ENCODE measurements at places on chromosomes 4 and X.

DNA sequence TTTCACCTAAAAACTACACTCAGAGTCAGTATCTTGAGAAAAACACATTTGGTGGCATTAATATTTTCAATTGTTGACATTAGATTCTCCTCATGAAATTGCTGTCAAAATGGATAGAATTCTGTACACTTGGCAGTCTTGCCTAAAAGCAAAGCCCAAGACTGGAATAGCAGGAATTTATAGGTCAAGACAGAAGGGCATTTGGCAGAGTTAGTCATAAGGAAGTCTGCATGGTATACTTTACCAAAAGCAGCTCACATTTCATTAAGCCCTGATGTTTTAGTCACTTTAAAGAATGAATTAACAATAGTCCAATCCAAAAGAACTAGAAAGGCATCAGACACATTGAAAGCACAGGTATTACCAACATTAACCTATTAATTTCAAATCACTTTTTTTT lies 7.1 kb downstream of the CCDC160 start:
- DNase-seq = no peak

DNA sequence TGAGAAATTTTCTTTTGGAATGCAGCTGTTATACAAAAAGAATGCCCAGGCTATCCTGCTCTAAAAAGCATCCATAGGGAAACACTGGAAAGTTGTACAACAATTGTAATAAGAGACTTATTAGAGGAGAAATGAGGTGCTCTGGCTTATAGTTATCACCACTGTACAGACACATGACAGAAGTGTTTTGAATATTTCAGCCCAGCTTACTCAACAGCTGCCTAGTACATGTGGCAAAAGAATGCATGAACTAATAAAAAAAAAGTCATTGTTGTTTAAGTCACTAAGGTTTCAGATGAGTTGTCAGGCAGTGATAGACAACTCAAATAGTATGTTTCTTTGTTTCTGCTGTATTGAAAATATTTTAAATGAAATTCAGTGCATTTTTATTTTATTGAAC lies 307.7 kb downstream of the GPM6A start:
- no peak for DNase-seq

- no peak for DNase-seq
Observed at GRCh38 chr4:102878901-102879300, 10.1 kb downstream of the CISD2 start.

GRCh38 chr4:22003878-22004277 lies 55.3 kb upstream of the KCNIP4 start:
- no peak for DNase-seq

- DNase-seq = no peak
Observed at GRCh38 chr4:80286451-80286850, 20.0 kb downstream of the FGF5 start.

DNA sequence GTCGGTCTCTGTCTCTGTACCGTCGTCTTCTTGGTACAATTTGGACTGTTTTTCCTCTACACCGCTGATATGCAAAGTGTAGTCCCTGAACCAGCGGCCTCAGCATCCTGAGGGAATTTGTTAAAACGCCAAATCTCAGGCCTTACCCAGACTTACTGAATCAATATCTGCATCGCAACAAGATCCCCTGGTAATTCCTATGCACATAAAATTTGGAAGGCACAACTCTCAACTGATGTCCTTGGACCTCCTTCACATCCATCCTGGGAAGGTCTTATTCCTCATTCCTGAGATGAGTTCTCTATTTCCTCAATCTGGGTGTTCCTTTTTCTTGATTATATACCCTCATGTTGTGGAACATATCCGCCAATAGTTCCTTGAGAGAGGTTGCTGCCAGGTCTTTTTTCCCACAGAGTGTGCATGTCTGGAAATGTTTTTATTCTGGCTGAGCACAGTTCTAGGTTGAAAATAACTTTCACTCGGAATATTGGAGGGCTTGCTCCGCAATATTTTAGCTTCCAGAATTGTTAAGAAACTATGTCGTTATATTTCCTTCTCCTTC lies 738 bp upstream of the HPF1 start:
- DNase-seq = no peak

GRCh38 chr4:166277401-166277800 lies 404.4 kb downstream of the TLL1 start:
- DNase-seq = no peak

DNA sequence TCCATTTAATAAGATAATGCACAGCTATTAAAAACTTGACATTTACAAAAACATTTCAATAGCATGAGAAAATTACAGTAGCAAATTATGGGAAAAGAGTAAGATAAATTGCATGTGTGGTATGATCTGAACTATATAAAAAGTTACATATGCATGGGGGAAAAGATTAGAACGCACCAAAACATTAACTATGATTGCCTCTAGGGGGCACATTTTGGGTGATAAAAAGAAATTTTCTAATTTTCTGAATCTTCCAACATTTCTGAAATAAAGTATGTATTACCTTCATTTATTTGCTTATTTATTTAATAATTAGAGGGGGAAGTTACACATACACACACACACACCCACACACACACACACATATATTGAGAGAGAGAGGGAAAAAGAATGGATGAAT lies 19.6 kb upstream of the KDM5C start:
- DNase-seq = no peak

- DNase-seq = no peak
Observed at GRCh38 chr4:15965325-15965724, 2.4 kb upstream of the FGFBP2 start.

- DNase-seq = no peak
Observed at GRCh38 chrX:153433781-153434285, 12.0 kb downstream of the TREX2 start.

GRCh38 chr4:1274871-1275270 lies 14.8 kb upstream of the MAEA start:
- DNase-seq = no peak

GRCh38 chrX:413322-414201 lies 26.9 kb upstream of the PPP2R3B start:
- DNase-seq = no peak

- no peak for DNase-seq
Observed at GRCh38 chr4:140103676-140104075, 50.3 kb downstream of the MAML3 start.

GRCh38 chr4:188971125-188971524 lies 831.9 kb downstream of the TRIML1 start:
- DNase-seq = no peak

- no peak for DNase-seq
Observed at GRCh38 chr4:158410272-158410671, 111.4 kb upstream of the RXFP1 start.

DNA sequence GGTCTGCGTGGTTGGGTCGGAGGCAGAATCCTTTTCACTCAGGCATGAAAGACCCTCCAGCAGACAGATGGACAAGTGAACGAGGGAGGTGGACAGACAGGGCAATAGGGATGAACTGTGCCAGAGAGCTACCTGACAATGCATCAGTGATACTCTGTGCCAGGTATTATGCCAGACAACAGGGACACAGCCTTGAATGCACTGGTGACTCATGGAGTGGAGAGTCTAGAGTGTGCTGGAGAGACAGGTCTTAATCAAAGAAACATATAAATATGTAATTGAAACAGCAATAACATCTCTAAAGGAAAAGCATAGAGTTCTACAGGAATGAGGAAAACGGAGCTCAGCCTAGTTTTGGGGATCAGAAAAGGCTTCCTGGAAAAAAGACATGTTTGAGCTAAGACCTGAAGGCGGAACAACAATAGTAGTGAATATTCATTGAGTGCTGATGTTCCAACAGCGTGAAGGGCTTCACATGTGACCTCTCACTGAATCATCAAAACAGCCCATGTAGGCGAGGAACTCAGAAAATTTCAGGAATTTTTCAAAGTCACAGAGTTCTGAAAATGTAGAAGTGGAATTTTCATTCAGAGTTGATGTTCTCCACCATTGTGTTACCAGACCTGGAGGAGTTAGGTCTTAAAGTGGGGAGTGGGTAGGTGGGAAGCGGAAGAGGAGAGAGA lies 20.0 kb upstream of the FGFBP2 start:
- DNase-seq = no peak

- DNase-seq = no peak
Observed at GRCh38 chrX:10859353-10859752, 239.0 kb upstream of the MID1 start.

GRCh38 chr4:106530821-106531220 lies 162.2 kb upstream of the GIMD1 start:
- DNase-seq = no peak

- no peak for DNase-seq
Observed at GRCh38 chr4:36446275-36446674, 164.9 kb downstream of the DTHD1 start.

DNA sequence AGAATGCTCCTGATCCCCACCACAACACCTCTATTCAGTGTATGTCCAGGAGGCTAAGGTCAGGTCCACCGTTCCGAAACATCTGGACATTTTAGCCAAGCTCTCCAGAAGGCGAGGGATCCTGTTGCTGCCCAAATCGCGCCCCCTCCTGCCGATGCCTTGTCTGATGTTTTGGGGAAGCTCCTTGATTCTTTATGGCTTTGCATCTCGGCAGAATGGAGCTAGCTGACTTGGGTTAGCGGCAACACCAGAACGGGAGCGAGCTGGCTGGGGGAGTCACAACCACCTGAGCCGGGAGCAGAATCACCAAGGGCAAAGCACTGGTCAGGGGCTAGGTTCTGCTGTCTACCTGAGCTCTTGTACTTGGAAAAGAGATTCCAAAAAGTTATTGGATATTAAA lies 6.6 kb upstream of the POU3F4 start:
- DNase-seq = no peak

- DNase-seq = no peak
Observed at GRCh38 chrX:46575586-46575985, 2.0 kb downstream of the CHST7 start.

GRCh38 chr4:182251116-182251515 lies 7.9 kb downstream of the TENM3 start:
- no peak for DNase-seq

- no peak for DNase-seq
Observed at GRCh38 chrX:27767387-27767786, 40.4 kb upstream of the MAGEB10 start.

GRCh38 chrX:103107836-103108235 lies 14.9 kb upstream of the NXF3 start:
- no peak for DNase-seq

DNA sequence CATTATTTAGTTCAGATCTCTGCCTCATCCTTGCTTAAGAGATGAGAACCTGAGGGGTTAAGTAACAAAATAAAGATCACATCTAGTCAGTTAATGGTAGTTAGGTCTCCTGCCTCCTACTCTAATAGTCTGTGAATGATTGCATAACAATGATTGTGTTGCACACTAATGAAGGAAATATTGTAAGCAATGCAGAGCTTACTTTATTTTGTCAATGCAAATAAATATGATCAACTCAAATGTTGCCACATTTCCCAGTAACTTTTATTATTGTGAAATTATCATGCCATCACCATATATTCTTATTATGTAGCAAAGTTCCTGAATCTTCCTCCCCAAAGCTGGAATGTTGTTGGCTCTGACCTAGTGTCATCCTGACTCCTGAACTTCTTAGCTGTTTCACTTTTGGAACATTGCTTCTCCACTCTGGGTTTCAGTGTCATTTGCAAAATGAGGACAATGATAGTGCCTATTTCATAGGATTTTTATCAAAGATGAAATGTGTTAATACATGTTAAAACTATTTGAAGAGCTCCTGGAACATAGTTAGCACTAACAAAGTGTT lies 17.0 kb upstream of the GABRA4 start:
- DNase-seq = no peak

DNA sequence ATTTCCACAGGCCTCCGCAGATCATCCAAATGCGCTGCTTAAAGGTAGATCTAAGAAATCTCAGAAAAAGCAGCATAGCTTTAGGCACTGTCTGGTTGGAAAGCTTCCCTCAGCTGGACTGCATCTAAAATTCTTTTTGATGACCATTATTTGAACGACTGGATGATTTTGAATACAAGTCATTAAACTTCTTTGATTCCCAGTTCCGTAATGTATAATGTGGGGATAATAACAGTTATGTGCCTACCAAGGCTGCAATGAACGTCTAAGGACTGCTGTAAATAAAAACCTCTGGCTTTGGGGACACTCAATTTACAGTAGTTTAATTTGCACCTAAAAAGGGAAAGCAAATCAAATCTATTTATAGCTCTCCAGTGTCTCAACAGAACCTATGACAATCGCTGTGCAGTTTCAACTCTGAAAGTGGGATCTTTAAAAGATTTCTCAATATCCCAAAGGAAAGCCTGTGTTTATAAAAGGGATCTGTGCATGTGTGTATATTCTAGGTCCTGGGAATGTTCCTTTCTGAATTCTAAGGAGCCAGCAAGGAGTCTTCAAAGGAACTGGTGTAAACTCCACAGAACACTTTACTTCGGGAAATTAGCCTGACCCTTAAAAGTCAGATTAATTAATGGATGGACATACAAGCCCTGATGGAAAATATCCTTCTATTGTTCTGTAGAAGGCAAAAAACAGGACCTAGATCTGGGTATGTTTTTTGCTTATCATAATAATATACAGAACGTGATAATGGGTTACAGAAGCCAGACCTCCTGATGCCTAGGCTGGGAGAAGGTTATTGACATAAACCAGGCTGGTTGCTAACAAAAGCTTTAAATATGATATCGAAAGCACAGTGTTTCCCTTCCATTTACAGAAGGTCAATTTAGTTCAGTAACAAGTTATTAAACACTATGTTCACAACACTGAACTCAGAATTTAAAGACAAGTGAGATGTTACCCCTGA lies 53.4 kb downstream of the AFAP1 start:
- DNase-seq = no peak

- no peak for DNase-seq
Observed at GRCh38 chr4:11564021-11564420, 135.3 kb upstream of the HS3ST1 start.

- no peak for DNase-seq
Observed at GRCh38 chr4:108940634-108941033, 177.8 kb upstream of the ETNPPL start.

DNA sequence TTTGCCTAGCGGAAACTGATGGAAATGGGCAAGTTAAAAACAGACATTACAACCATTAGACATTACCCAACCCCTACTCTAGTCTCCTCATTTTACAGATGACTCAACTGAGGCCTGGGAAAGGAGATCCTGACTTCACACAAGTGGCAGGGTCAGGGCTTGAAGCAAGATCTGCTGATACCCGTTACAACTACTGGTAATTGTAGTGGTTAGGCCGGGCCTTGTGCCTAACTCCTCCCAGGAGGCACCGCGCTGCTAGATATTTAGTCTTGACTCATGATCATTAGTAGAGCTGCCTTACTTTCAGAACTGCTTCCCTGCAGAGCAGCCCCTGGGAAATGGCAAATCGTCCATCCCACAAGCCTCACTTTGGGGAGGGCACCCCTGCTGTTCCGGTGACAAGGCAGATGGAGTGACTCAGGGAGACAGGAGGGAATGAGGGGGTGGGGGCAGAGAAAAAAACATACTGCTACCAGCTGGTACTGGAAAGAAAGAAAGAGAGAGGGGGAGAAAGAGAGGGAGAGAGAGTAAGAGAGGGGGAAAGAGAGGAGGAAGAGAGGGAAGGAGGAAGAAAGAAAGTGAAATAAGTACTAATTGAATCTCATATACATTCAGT lies 12.2 kb downstream of the ARHGEF6 start:
- peak; percentile 24 for DNase-seq

DNA sequence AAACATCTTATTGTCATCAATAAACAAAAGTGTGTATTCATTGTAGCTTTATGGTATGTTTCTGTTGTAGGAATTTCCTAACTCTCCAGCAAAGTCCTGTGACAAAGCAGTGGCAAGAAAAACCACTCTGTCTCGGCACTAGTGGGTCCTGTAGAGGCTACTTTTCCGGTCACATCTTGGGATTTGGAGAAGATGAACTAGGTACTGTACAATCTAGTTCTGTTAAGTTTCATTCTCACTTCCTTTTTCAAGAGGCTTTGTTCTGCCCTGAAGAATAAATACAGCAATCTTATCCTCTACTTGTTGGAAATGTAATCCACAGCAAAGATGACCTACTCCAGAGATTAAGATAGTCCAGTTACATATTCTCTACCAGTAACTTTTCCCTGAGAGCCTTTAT lies 69.3 kb downstream of the HHIP start:
- DNase-seq = no peak

All from stimulated activated CD4-positive, alpha-beta T cell treated with anti-CD3 and anti-CD28 coated beads, Interleukin-1b, Interleukin-23, amount 100 ng/mL, for 4 hours (primary cell).